ENCODE measurements at places on chromosomes 6 and 20.

- no peak for DNase-seq
Observed at GRCh38 chr6:169917153-169917552, 165.7 kb downstream of the ERMARD start.

DNA sequence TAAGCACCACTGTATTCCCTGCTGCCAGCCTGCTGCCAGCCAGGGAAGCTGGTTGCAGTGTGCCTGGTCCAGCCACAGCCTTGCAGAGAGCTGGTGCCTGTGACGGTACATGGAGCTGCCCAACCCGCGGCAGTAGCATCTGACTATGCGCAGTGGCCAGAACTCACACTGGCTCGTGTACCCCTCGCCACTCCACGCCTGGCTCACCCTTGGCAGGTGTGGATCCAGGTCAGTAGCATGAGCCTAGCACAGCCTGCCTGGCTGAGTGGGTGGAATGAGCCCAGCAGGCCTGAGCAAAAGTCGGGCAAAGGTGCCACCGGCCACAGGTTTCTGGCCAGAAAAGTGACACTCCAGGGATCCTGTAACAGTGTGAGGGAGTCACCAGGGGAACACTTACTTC, 361.7 kb upstream of the MAP3K7 start:
- DNase-seq: no peak

GRCh38 chr6:135256866-135257265, 75.8 kb downstream of the MYB start:
- DNase-seq: no peak

DNA sequence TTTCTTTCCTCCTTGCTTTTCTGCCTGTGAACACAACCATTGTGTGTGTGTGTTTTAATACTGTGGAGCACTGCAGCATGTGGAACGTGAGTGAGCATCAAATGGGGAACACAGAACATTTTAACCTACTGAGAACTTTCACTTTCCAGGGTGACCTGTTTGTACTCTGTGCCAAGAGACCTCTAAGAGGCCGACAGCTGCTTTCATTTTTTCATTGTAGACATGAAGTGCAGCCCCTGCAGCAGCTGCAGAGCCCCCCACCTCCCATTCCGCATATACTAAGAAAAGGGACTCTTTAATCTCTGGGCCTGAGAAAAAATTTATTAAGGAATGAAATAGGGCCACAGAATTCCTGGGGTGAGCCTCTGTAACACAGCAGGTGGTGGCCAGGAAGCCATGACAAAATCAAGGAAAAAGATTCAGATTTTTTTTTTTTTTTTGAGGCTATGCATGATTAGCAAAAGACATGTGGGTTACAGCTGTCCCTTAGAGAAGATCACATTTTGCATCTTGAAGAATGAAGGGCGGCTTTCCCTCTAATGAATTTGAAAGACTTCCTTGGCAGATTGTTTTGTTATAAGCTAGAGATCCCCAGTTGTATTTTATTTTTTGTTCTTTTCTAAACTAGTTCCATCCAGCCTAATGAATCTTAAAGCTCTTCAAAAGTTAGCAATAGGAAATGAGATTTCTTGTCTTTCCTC, 503.4 kb downstream of the CD109 start:
- DNase-seq: no peak

DNA sequence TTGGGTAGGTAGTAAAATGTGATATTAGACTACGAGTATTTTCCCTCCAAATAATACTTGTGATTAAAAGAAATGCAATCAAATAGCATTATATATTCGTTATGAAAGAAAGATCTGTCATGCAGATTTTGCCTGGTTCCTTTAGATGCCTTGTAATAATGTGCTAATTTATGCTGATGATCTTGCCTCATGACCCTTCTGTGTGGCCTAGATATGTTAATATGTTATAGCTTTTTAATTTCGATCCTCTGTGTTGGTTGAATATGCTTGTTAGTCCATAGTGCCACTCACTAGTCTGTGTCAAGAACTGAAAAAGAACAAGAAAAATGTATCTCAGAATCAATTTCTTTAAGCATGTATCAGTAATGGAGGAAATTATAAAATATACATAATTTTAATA, 31.9 kb downstream of the CDKAL1 start:
- DNase-seq: no peak

DNA sequence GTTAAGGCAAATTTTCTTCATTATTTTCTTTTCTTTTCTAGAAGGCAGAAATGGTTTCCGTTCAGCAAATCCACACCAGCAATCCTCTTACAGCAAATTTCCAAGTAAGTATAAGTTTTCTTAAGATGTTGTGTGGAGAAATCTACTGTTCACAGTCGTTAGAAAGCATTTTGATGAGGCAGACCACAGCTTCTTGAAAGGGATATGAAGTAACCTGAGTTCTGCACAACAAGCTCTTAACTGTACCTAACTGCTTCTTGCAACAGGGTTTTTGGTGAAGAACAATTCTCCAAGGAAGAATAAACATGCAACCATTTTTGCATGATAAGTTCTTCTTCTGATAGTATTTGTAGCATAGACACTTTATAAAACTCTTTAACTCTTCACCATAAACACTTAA, 45.3 kb upstream of the STXBP5 start:
- DNase-seq: no peak

DNA sequence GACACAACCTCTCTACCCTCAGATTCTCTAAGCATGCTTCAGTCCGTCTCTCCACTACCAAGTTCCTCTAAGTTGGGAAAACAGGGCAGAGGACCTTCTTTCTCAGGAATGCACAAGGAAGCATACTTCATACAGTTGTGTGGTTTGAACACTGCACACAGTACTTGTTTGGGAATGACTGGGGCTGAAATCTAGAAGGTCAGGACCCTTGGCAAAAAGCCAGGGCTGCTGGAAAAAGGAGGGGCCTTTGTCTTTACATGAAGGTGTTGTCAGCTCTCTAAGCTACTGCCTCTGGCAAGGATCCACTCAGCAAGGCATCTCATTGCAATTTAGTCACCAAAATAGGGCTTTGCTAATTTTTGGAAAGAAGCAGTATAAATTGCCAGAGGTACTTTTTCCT, 20.7 kb upstream of the HEY2 start:
- DNase-seq: no peak

DNA sequence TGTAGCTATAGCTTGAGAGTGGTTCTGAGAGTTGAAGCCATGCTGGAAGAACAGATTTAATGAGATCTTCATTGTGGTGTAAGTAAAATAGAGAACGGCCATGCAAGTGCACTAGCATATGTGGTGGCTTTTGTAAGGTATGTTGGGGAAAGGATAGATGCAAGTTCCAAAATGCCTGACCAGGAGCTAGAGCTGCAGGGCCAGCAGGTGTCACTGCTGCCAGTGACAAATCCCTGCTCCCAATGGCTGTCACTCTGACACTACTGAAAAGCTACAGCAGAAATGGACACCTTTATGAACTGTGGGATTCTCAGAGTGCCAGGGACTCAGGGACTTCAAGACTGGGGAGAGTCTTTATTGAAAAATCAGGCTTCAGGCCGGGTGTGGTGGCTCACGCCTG, 23.1 kb upstream of the VIP start:
- DNase-seq: no peak

DNA sequence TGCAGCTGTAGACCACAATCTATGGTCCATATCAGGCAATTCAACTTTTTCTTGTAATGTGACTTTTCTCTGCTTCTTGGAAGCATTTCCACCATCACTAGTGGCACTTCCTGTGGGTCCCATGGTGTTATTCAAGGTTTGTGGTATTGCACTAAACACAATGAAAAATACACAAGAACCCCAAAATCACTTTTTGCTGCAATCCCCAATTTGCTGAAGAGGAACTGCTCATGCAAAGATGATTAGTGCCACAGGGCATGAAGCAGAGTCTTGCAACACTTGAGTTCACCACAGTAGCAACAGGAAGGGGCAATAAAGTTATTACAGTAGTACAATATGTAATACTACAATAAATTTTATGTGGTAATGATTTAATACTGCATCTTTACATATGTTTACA, 16.8 kb upstream of the TAAR1 start:
- DNase-seq: no peak

- no peak for DNase-seq
Observed at GRCh38 chr20:23794065-23794464, 32.5 kb downstream of the CST2 start.

DNA sequence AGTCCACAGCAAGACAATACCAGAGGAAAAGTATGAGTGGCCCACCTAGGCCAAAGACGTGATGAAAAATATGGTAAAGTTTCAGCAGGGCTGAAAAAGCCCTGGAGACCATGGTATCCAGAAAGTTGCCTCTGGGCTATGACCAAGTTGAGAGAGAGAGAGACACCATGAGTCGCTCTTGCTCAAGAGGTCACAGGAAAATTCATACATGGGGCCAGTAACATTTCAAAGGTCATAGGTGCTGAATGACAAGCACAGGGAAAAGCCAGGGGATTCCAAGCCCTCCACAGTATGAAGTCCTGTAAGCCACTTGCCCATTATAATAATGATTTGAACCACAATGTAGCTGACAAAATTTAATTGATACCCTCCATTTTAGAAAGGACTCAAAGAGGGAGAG, 657.7 kb upstream of the CITED2 start:
- no peak for DNase-seq

GRCh38 chr20:916125-916799, at the start of gene ANGPT4:
Gene ANGPT4, minus strand, starts transcription at chr20:916334. Its CDS starts 120 bp downstream, at chr20:916214.
- no peak for DNase-seq

- no peak for DNase-seq
Observed at GRCh38 chr6:91291071-91291470, 704.2 kb upstream of the MAP3K7 start.

- DNase-seq: no peak
Observed at GRCh38 chr20:3710011-3710466, 2.4 kb downstream of the SIGLEC1 start.

GRCh38 chr20:25600632-25601031, 15.3 kb upstream of the NINL start:
- no peak for DNase-seq

DNA sequence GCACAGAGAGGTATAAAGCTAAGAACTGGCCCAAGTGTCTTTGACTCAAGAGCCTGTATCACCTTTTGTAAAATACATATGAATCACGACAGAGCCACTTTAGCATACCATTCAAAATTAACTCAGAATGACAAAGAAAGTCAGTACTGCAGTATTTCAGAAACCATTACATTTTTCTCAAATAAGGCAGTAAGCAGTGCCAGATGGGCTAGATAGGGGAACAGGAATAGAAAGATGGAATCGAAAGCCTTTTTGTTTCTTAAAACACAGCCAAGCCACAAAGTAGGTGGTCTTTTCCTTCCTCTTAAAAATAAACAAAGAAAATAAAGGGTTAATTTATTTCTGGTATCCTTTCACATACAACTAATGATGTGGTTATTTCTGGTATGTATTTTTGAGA, 10.3 kb downstream of the CLDN20 start:
- DNase-seq: no peak

DNA sequence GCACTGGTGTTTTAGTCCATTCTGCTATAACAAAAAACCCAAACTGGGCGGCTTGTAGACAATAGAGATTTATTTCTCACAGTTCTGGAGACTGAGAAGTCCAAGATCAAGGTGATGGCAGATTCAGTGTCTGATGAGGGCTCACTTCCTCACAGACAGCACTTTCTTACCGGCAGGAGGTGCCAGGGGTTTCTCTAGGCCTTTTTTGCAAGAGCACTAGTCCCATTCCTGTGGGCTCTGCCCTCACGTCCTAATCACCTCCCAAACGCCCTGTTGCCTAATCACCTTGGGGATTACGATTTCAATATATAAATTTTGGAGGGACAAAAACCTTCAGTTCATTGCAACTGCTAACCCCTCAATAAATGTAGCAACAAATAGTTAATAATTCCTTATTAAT, 140.0 kb upstream of the SGK1 start:
- no peak for DNase-seq

DNA sequence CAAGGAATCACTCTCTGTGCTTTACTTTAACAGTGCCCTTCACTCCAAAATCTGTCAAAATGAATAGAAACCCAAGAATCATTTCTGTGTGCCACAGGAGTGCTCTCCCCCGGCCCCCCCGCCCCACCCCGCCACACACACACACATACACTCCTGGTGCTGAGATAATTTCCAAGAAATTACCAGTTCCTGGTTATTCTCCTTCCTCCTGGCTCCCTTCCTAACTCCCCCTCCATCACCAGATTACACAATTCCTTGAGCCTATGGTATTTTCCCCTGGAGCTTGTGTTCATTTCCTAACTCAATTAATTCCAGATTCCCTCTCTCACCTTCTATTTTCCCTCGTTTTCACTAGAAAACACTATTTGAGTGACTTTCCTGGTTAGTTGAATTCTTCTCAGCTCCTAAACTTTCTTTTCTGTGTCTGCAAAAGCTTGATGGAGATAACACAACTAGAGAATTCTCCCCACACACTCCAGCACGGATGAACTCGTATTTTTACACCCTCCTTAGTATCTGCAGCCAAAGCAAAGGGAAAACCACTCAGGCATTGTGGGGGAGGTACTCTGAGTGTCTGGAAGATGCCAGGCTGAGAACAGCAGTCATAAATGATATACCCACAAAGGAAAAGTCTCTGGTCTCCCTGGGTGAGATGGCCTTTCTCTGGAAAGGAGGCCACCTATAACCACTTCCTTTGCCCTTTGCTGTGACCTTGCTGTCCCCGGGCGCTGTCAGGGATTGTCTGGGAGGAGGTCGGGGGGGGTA, 1.9 kb upstream of the SLC24A3 start:
- DNase-seq: no peak
